B cell (primary cell): ENCODE measurements at places on chromosomes 4 and X. TPM values are rescaled to one million over a fixed set of nuclear protein-coding genes. Genes with fewer than 3 reads are reported as not detected.

DNA sequence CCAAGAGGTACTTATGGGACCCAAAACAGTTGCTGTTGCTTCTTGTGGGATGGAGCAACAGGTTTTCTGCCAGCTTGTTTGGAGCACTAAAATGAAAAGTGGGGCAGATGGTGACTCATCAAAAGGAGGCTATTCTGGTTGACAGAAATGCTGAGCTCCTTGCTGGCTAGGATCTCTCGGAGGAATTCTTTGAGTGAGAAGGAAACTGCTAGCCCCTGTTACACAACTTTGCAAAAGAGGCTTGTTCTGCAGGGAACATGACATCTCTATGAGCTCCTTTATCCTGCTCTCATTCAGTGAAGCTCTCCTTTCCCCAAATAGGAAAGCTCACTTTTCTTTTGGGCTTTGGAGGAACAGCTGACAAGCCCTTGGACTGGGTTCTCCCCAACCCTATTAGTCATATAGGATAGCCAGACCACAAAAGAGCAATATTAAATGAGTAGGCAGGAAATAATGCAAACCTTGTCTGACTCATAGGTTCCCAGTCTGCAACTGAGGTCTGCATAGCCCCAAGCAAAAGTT lies 108.3 kb downstream of the CDS1 start:
- no peak for DNase-seq
- no peaks in the 10 kb centered on the region for H3K27me3 ChIP-seq
- H3K4me1 ChIP-seq: no peaks in the 10 kb centered on the region
- no peaks in the 10 kb centered on the region for H3K36me3 ChIP-seq
- H3K27ac ChIP-seq: no peak overlapping the region
- H3K4me3 ChIP-seq: no peak overlapping the region

DNA sequence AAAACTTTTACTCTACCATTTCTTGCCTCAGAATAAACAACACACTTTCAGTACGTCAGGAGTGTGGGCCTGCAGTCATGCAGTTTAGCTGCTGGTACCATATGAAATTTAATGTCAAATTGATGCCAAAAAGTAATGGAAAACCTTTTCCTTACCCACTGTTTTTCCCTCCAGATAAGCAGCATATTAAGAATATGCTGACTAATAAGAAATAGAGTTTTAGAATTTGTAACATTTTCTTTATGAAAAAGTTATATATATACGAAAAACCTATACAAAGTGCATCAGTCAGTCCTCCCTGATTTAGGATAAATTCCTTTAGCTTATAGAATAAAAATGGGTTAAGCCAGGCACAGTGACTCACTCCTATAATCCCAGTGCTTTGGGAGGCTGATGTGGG lies 206.8 kb upstream of the PPARGC1A start:
- H3K27ac ChIP-seq: no peak overlapping the region
- no peaks in the 10 kb centered on the region for H3K36me3 ChIP-seq
- H3K27me3 ChIP-seq: no peaks in the 10 kb centered on the region

DNA sequence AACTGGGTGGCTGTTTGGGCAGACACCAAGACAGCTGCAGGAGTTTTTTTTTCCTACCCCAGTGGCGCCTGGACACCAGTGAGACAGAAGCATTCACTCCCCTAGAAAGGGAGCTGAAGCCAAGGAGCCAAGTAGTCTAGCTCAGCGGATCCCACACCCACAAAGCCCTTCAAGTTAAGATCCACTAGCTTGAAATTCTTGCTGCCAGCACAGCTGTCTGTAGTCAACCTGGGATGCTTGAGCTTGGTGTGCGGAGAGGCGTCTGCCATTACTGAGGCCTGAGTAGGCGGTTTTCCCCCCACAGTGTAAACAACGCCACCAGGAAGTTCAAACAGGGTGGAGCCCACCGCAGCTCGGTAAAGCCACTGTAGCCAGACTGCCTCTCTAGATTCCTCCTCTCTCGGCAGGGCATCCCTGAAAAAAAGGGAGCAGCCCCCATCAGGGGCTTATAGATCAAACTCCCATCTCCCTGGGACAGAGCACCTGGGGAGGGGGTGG lies 171.4 kb downstream of the ARHGEF9 start:
- DNase-seq: no peak
- H3K4me3 ChIP-seq: no peak overlapping the region
- H3K4me1 ChIP-seq: no peaks in the 10 kb centered on the region
- no peak overlapping the region for H3K27ac ChIP-seq

DNA sequence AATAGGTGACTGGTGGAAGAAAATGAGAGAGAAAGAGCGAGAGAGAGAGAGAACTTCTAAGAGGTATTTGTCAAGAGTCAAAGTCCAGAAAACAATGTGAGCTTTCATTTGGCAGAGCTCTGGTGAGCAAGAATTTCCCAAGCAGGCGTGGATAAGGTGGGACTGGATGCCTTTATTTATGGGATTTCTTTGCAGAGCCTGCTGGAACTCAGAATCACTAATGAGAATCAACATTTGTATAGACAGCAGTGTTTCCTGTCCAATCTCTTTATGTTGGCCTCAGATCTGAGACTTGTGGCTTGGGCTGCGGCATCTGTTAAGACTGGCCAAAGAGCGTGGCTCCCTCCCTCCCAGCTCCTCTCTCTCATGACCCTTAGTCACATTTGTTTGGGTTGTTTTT lies 67.9 kb upstream of the TBL1X start:
- no peaks in the 10 kb centered on the region for H3K4me1 ChIP-seq
- no peaks in the 10 kb centered on the region for H3K27me3 ChIP-seq
- no peak overlapping the region for H3K27ac ChIP-seq
- no peak for DNase-seq

- no peak for DNase-seq
- H3K36me3 ChIP-seq: no peaks in the 10 kb centered on the region
- H3K27ac ChIP-seq: no peak overlapping the region
- H3K4me3 ChIP-seq: no peak overlapping the region
Measured at GRCh38 chr4:151646322-151646721, 114.5 kb downstream of the GATB start.

- H3K36me3 ChIP-seq: no peaks in the 10 kb centered on the region
- no peaks in the 10 kb centered on the region for H3K27me3 ChIP-seq
- no peaks in the 10 kb centered on the region for H3K4me1 ChIP-seq
Measured at GRCh38 chr4:31411565-31411964, 691.4 kb downstream of the PCDH7 start.

DNA sequence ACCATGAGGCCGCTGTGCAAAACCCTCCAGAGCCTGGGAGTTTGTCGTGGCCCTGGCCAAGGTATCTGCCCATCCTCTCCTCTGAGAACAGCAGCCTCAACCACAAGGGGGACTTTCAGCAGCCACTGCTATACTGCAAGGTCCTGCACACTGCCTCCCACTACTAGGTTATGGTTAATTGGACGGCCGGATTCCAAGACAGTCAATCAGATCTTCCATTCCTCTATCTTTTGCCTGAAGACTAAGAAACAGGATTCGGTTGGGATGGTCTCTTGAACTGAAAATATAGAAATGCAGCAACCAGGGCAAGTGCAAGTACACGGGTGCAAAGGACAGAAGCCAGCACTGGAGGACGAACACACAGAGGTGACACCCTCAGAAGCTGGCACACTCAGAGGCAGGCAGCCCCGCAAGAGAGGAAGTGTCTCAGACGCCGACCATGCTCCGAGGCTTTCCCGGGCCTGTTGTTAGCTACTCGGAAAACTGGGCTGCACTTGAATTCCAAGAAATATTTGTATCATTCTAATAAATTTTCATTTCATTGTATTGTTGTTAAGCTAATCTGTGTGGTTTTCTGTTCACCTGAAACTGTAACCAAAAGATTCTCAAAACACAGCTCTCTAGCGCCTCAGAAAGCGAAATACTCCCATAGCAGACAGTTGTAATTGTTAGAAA lies 63.3 kb downstream of the AFAP1 start:
- H3K4me1 ChIP-seq: no peaks in the 10 kb centered on the region
- H3K27me3 ChIP-seq: no peaks in the 10 kb centered on the region
- no peak overlapping the region for H3K4me3 ChIP-seq
- H3K36me3 ChIP-seq: no peaks in the 10 kb centered on the region

DNA sequence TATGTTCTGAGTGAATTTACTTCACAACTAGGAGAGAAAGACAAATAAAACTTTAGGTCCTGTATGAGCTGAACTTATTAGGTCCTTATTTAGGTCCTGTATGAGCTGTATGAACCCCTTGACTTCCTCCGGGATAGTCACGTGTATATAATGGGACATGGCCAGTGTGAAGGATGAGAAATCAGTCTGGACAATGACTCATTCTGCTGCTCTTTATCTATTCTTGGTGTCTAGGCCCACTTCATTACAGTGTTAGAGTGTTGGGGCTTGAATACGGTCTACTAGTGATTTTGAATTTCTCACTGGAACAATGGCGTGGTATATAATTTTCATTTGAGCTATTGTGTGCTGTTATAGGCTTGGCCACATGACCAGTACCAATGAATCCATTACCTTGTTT lies 21.9 kb downstream of the STK26 start:
- H3K4me3 ChIP-seq: no peak overlapping the region
- no peak overlapping the region for H3K27ac ChIP-seq
- H3K4me1 ChIP-seq: no peaks in the 10 kb centered on the region
- H3K27me3 ChIP-seq: no peaks in the 10 kb centered on the region
- DNase-seq: no peak

GRCh38 chr4:57109847-57110639 lies at the start of gene IGFBP7:
IGFBP7 (minus strand) TSS chr4:57110385; CDS start chr4:57110351, 34 bp downstream.
- no peaks in the 10 kb centered on the region for H3K36me3 ChIP-seq
- DNase-seq: peak; percentile 20
- H3K27ac ChIP-seq: no peak within 1 kb of the TSS
- peak within 1 kb of the TSS; percentile 35 for H3K4me3 ChIP-seq

PCDH10 gene
- total RNA-seq: not detected in 2 replicates

ALAS2 gene
- 0.94 and 1.00 TPM in 2 replicates for total RNA-seq
